NCI-H1105 (cell line): ENCODE measurements at places on chromosomes 2 and 18.

DNA sequence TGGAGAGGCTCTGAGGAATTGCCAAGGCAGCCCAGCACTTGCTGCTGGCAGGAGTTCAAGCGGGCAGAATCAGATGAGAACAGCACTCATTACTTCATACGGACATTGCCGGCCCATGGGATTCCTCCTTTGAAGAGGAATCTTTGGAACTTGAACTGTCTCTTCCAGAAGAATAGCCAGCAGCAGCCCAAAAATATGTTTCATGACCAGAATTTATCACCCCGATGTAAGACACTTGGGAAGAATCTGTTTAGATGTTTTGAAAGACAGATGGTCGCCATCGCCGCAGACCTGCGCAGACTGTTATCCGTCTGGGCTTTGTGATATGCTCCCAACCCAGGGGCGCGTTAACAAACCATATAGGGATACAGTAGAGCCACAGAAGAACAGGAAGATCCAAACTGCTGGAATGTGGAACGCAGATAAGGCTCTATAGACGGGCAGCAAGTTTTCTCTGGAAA, 3.7 kb upstream of the ADI1 start:
- no peak for DNase-seq

DNA sequence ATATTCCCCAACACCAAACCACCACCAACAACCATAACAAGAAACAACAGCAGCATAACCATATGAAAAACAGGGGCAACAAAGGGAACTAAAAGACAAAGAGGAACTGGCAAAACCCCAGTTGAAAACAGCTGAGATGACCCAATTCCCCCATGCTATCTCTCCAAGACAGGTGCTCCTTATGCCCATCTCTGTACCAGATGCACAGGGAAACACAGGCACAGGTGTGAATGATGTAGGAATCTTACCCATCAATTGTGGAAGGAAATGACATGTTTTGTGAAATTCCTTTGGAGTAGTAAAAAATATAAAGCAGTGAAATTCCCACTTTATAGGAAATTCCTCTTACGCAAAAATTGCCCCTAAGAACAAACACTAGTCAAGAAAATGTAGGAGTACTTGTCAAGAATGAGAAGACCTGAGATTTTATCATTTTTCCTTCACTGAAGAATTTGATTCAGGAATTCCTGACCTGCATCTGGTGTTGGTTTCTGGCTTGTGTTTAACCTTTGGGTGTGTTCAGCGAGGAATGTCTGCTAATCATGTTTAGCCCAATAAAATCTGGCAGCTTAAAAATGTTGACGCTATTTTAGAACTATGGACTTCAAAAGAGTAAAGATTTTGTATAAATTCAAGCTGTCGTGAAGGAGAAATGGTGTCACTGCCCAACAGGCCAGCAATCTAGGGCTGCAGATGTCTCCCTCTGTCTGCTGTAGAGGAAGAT, 67.7 kb upstream of the ARHGAP28 start:
- no peak for DNase-seq

DNA sequence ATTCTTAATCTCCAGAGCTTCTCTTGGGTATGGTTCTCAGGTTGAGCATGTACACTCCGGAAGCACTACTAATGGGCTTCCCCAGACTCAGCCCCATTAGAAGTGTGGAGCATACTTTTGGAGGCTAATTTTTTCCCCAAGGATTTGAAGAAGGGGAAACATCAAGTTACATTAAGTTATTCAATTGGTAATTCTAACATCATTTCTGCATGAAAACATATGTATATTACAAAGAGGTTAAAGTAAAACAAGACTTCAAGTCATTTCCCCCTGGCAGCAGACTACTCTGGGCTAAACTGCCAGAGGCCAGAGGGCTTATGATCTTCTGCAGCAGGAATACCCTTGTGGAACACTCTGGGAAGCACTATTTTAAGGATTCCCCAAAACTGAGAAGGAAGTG, 227.7 kb upstream of the STK17B start:
- no peak for DNase-seq

DNA sequence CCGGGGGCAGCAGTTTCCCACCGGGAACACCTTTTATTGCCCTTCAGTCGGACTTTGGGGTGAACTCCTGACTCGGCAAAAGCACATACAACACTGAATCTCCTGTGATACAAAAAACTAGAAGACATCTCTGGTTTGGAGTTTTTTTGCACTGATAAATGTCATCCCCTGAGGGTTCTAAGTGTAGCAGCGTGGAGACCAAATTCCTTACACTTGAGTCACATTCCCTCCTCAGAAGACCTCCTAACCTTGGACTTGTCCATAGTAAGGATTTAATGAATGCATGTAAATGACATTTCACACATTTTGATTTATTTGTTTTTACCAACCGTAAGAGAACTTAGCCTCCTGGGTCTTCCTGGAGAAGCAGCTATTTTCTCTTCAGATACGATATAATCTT, 54.0 kb upstream of the GPR45 start:
- no peak for DNase-seq

- no peak for DNase-seq
Observed at GRCh38 chr18:63208676-63209075, 110.9 kb downstream of the BCL2 start.

GRCh38 chr2:168348076-168348475, 100.7 kb upstream of the STK39 start:
- DNase-seq, result peak; percentile 16

- DNase-seq, result no peak
Observed at GRCh38 chr2:64857581-64858471, 131.4 kb upstream of the SLC1A4 start.

DNA sequence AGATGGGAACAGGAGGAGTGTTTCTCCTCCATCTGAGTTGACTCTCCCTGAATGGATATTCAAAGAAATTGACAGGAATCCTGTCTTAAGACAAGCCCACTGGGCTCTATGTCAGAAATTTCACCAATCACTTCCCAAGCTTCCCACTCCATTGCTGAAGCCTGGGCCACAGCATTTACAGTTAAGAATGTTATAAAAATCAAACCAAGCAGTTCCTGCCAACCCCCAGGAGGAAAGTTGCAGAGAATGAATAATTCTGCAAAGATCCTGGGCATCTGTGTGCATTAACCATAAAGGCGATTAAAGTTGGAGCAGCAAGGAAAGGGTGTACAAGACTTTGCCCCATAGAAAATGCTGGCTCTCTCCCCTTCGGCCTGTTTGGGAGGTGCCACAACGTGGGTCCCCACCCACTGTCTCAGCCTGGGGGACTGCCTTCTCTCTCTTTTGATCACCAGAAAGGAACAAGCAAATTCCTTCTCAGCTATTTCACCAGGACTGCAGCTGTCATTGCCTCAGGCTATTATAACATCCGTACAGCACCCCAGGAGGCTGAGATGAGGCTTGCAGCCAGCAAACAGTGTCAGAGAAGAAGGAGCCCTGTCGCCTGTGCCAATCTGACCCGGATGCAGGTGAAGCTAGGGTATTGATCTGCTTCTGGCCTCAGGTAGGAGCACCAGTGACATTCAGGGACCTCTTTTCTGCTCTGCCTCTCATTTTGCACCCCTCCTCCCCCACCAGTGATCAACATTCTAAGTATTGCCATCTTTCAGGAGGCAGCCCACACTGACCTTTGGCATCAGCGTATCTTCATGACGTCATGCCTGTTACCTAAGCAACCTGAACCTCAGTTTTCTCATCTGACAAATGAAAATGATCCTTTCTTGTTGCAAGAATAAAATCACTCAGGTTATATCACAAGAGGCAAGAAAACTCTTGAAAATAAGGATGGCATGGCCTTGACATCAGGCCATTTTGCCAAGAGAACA, 219.0 kb downstream of the SH3BP4 start:
- DNase-seq, result peak; percentile 44

GRCh38 chr2:78023356-78023755, 501.2 kb upstream of the LRRTM4 start:
- no peak for DNase-seq

DNA sequence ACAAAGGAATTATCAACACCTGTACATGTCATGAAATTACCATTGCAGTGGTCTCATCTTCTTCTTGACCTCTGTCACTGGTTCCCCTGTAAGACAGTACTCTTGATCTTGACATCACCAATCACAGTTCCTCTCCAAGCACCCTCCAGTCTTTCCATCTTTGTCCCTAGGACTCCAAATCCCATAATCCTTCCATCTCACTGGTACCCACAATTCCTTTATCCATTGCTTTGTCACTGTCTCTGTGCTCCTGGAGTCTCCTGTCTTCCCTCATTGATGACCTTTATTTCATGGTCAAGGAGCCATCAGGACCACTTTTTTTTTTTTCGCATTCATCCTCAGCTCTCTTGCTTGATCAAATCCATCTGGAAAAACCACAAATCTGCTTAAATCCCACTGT, 56.7 kb downstream of the COL4A3 start:
- no peak for DNase-seq

GRCh38 chr2:113157118-113157896, 16.5 kb upstream of the PSD4 start:
- peak; percentile 37 for DNase-seq

DNA sequence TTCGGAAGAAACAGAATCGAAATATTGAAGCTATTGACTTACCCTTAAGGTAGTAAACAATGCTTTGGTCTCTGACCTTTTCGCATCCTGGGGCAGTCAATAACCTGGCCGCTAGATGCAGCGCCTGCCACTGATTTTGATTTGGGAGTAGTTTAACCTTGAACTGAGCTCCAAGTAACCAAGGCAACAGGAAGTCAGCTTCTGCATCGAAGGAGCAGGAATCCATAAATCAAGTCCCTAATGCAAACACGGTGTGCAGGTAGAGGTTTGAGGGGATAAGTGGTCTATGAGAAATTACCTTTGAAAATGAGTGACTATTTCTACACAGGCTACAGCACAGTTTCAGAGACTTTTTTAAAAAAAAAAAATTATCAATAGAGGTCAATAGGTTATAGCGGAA, 353.5 kb downstream of the SETBP1 start:
- no peak for DNase-seq

- DNase-seq, result no peak
Observed at GRCh38 chr2:66840321-66841002, 405.5 kb downstream of the MEIS1 start.
